ENCODE measurements at places on chromosomes 1 and 21. TPM values are rescaled to one million over a fixed set of nuclear protein-coding genes. Genes with fewer than 3 reads are reported as not detected.

The TNFSF4 gene
- total RNA-seq: 2.3 TPM

The CASQ2 gene
- total RNA-seq: 865 TPM

DNA sequence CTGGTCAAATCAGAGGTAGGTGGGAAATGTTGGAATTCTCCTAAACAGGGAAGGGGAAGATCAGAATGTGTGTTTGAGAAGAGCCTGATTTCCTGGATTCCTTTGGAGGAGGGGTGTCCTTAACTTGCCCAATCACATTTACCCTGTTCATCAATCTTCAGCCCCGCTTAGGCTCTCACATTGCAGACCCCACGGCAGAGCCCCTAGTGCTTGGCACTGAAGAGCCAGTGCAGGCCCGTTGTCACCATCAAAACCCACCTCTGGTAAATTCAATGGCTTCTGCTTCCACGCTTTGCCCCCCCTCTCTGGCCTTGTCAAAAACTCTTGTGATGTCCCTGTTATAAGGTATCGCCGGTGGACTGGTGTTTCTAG lies 2.3 kb downstream of the AGPAT3 start:
- no peak for DNase-seq

GRCh38 chr1:68814067-68814466 lies 317.2 kb upstream of the DEPDC1 start:
- no peak for DNase-seq

GRCh38 chr1:62613890-62614289 lies 16.6 kb downstream of the ANGPTL3 start:
- DNase-seq: no peak

Data from right cardiac atrium (tissue), 5 donors.